ENCODE measurements at places on chromosomes 2 and 18.

DNA sequence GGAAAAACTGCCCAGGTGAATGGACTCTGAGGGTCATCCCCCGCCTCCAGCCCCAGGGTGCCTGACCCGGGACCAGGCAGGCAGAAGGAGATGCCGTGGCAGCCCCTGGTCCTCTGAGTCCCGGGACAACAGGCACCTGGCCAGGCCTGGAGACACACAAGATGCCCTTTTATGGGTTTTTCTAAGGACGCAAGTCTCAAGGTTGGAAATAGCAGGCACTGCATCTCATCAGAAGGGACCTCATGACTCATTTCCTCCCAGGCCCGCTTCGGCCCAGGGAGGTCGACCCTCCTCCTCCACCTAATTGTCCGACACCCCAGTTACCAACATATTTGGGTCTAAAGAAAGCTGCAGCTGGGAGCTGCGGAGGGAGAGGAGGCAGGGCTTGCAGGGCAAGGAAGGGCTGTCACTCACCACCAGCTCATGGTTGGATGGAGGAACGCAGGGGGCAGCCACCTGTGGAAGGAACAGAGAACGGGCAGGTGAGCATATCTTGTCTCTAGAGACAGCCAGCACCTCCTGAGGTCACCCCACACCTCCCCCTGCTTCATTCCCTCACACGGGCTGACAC lies 82.9 kb downstream of the TNS1 start:
- H3K4me1 ChIP-seq, result peaks cover 40% of the 10 kb centered on the region
- H3K27ac ChIP-seq, result peak overlapping the region; percentile 95
- no peaks in the 10 kb centered on the region for H3K27me3 ChIP-seq
- DNase-seq, result no peak
- H3K36me3 ChIP-seq, result peaks cover 8% of the 10 kb centered on the region
- H3K4me3 ChIP-seq, result no peak overlapping the region

DNA sequence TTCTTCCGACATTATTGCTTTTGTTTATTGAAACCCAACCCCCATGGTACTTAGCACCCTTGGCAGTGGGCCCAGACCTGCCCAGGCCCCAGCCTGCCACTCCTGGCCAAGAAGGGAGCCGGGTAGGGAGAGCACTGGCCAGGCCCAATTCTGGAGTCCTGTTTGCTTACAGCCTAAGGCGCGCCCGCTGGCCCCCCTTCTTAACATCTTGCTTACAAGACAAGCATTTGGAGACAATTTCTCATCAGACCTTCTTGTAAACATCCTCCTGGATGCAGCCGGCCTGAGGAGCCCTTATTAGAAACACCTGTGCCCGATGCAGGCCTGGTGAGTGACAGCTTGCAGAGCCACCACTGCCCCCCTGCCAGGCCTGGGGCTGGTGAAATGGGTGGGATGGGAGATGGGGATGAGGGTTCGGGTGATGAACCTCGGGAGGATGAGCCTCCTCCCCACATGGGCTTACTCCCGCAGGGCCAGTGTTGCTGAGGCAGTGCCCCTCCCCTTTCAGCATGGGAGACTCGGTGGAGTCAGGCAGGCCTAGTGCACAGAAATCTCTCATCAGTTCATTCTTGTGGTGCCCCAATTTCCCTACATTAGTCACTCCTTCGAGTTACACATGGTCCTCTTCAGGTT lies 217.5 kb downstream of the CYP26B1 start:
- no peaks in the 10 kb centered on the region for H3K36me3 ChIP-seq
- peaks cover 15% of the 10 kb centered on the region for H3K4me1 ChIP-seq
- H3K27ac ChIP-seq, result no peak overlapping the region
- peak; percentile 21 for DNase-seq
- H3K27me3 ChIP-seq, result no peaks in the 10 kb centered on the region
- H3K4me3 ChIP-seq, result no peak overlapping the region

DNA sequence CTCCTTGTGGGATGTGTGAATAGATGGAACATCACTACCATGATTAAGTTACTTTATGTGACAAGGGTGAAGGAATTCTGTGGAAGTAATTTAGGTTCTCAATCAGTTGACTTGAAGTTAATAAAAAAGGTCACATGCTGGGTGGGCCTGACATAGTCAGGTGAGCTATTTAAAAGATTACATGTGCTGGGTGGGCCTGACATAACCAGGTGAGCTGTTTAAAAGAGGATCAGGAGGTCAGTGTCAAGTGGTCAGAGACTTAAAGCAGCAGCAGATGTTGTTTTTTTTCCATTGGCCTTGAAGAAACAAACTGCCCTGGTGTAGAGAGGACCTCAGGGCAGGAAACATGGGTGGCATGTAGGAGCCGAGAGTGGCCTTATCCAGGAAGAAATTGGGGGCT lies 3.3 kb downstream of the IL1R2 start:
- DNase-seq, result no peak
- H3K4me1 ChIP-seq, result no peaks in the 10 kb centered on the region
- H3K4me3 ChIP-seq, result no peak overlapping the region

DNA sequence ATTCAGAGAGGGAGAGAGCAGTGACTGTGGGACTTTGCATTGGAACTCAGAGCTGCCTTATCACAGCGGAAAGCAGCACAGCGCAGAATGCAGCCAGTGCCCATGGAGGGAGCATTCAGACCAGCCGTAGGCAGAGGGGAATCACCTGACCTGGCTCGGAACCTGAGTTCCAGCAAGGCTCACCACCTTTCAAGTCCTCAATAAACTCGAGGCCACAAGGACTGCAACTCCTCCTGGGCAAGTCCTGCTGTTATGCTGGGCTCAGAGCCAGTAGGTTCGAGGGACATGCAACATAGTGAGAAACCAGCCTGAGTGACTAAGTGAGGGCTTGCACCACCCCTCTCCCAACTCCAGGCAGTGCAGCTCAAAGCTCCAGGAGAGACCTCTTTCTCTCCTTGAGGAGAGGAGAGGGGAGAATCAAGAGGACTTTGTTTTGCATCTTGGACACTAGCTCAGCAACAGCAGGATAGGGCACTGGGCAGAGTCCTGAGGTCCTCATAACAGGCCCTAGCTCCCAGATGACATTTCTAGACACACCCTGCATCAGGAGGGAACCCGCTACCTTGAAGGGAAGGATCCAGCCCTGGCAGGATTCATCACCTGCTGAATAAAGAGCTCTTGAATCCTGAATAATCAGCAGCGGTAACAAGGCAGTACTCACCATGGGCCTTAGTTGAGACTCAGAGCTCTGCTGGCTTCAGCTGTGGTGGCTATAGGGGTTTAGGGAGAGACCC lies 136.8 kb upstream of the OTOS start:
- no peak overlapping the region for H3K4me3 ChIP-seq
- H3K27ac ChIP-seq, result no peak overlapping the region
- H3K4me1 ChIP-seq, result peaks cover 5% of the 10 kb centered on the region
- H3K27me3 ChIP-seq, result no peaks in the 10 kb centered on the region
- no peaks in the 10 kb centered on the region for H3K36me3 ChIP-seq
- peak; percentile 62 for DNase-seq

DNA sequence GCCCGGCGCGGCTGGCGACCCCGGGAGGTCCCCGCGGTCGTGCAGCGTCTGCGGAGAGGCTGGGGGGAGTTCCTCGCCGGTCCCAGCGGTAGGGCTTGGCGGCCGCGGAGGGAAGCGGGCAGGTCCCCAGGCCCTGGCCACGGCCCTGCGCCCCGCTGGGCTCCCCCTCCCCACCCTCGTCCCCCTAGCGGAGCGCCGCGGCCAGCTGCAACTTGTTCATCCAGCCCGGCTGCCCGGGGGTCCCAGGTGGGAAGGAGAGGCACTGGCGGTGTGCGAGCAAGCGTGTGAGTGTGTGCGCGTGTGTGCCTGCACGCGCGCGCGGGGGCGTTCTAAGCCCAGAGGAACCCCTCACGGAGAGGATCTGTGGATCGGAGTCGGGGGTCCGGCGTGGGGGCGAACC lies 1.3 kb downstream of the PTPRM start:
- H3K4me3 ChIP-seq, result peak overlapping the region; percentile 95
- H3K27me3 ChIP-seq, result no peaks in the 10 kb centered on the region
- peaks cover 4% of the 10 kb centered on the region for H3K4me1 ChIP-seq

- no peak overlapping the region for H3K27ac ChIP-seq
- H3K27me3 ChIP-seq, result no peaks in the 10 kb centered on the region
- no peak for DNase-seq
- no peaks in the 10 kb centered on the region for H3K4me1 ChIP-seq
These were observed 189.6 kb upstream of the SIX3 start for GRCh38 chr2:44751754-44752479.

- no peak overlapping the region for H3K4me3 ChIP-seq
- no peaks in the 10 kb centered on the region for H3K4me1 ChIP-seq
- peak; percentile 57 for DNase-seq
These were observed 243.2 kb upstream of the HDAC4 start for GRCh38 chr2:239644011-239644410.

DNA sequence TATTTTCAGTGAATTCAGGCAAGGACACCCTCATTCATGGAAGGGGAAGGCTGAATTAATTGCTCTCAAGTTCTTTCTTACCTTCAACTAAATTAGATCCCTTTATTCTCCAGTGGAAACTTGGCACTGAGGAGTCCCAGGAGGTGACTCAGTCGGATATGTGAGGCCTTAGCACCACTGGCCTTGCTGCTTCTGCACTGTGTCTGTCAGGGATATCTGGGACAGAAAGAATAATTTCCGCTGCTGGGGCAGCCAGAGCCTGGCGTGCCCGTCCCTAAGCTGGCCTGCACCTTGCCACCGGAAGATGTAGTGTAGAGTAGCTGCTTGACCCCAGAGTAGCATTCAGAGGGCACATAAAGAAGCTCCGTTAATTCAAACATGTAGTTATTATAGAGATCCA lies 53.4 kb downstream of the LIMS1 start:
- peaks cover 8% of the 10 kb centered on the region for H3K4me1 ChIP-seq
- H3K36me3 ChIP-seq, result no peaks in the 10 kb centered on the region
- H3K4me3 ChIP-seq, result no peak overlapping the region
- H3K27me3 ChIP-seq, result no peaks in the 10 kb centered on the region
- H3K27ac ChIP-seq, result peak overlapping the region; percentile 79

DNA sequence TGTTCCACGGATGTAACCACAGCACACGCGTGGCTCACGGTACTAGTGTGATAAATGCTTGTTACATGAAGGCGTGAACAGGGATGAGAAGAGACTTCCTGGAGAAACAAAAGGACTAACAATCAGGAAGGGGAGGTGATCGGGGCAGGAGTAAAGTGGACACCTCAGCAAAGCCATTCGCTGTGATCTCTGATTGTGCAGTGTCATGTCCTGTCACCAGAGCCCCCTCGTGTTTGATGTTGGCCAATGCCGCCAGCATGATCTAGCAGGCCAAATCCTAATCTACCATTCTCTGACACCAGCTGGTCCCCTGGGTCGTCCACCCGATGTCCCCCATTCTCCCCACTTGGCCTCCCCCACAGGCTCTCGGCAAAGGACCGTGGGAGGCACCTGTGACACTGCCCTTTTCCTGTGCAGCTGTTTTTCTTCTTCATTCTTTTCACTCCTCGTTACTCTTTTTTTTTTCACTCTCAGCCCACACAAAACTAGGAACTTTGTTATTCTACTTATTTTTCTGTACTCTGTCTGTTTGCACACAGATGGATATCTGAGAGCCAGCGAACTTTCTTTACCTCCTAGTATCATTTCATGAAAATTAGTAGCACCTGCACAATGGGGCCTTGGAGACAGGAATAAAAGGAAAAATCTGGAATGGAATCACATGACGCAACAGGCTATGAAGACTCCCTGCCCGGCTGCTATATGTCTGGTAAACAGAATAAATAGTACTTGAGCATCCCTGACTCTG lies 146.8 kb downstream of the TGIF1 start:
- peak; percentile 62 for DNase-seq
- H3K27ac ChIP-seq, result peak overlapping the region; percentile 94
- peaks cover 12% of the 10 kb centered on the region for H3K4me1 ChIP-seq
- no peaks in the 10 kb centered on the region for H3K27me3 ChIP-seq
- no peak overlapping the region for H3K4me3 ChIP-seq

DNA sequence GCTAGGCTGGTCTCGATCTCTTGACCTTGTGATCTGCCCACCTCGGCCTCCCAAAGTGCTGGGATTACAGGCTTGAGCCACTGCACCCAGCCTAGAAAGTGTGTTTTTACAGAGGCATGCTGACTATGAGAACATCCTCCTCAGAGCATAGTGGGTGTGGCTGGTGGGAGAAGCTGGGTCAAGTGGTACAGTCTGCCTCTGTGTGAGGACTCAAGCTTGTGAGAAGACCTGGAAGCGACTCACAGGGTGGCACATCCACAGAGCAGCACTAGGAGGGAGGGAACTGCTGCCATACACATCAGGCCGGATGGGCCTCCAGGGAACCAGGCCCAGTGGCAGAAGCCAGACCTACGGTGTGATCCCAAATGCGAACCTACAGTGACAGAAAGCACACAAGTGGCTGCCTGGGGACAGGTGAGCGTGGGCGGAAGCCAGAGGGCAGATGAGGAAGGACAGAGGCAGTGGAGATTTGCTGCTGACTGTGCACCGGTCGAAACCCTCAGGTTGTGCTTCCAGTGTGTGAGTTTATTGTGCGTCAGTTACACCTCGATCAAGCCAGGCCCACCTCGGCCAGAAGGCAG lies 8.9 kb downstream of the ARHGEF4 start:
- H3K4me3 ChIP-seq, result no peak overlapping the region
- peaks cover 3% of the 10 kb centered on the region for H3K27me3 ChIP-seq
- no peaks in the 10 kb centered on the region for H3K4me1 ChIP-seq
- no peak overlapping the region for H3K27ac ChIP-seq
- no peak for DNase-seq

DNA sequence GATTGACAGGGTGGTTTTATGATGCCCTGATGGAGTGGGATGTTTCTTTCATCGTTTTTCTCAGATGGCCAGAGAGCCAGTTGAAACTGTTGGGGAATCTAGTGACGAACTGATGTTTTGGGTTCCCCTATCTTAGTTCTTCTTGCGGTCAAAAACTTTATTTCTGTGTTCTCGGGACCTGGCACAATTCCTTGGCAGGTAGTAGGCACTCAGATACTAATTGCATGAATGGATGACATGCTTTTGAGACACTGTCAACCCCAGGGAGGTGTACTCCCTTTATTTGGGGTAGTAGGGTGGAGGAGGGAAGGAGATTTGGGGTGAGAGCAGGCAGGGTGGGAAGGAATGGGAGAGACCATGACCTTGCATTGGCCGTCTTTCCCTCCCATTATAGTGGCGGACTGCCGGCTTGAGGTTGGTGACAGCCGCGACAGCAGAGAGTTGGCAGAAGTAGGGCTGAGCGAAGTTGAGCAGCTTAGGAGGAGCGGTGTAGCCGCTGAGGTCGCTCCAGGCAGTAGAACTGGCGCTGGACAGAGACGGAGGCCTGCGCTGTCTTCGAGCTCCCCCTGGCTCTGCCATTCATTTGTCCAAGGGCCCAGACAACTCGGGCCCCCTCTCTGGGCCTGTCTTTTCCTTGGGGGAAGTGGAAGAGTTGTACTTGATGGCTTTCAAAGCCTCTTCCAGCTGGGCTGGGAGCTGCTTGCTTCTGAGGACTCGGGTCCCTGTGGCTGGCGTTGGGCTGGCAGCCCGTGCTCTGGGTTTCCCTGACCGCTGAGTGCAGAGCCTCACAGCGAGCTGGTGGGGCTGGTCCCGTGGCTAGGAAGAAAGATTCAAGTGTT lies 2.6 kb downstream of the TET3 start:
- peak; percentile 78 for DNase-seq
- H3K36me3 ChIP-seq, result peaks cover 8% of the 10 kb centered on the region
- H3K27me3 ChIP-seq, result no peaks in the 10 kb centered on the region
- peak overlapping the region; percentile 26 for H3K4me3 ChIP-seq
- peaks cover 53% of the 10 kb centered on the region for H3K4me1 ChIP-seq

- no peak overlapping the region for H3K27ac ChIP-seq
- H3K27me3 ChIP-seq, result no peaks in the 10 kb centered on the region
- no peak overlapping the region for H3K4me3 ChIP-seq
- H3K36me3 ChIP-seq, result no peaks in the 10 kb centered on the region
- H3K4me1 ChIP-seq, result peaks cover 3% of the 10 kb centered on the region
- no peak for DNase-seq
These were observed 307.7 kb upstream of the TNP1 start for GRCh38 chr2:217167531-217167930.

Measured in lung (tissue), 17 donors.